ENCODE measurements at places on chromosomes 3 and 15. TPM values are rescaled to one million over a fixed set of nuclear protein-coding genes. Genes with fewer than 3 reads are reported as not detected.

CYP1A2 gene
- polyA plus RNA-seq: not detected

ARL13B gene
- polyA plus RNA-seq: 7.4 TPM

STAB1 gene
- not detected for polyA plus RNA-seq

CCR8 gene
- polyA plus RNA-seq: not detected

SLC2A2 gene
- not detected for polyA plus RNA-seq

HYKK gene
- polyA plus RNA-seq: not detected

EPHA3 gene
- not detected for polyA plus RNA-seq

CIB2 gene
- polyA plus RNA-seq: 2.1 TPM

NR1I2 gene
- polyA plus RNA-seq: 0.15 TPM

CCDC9B gene
- polyA plus RNA-seq: not detected

CCR4 gene
- polyA plus RNA-seq: 0.09 TPM

CCRL2 gene
- 0.73 TPM for polyA plus RNA-seq

All from naive B cell (primary cell).